ENCODE measurements at places on chromosomes 3 and 15.

DNA sequence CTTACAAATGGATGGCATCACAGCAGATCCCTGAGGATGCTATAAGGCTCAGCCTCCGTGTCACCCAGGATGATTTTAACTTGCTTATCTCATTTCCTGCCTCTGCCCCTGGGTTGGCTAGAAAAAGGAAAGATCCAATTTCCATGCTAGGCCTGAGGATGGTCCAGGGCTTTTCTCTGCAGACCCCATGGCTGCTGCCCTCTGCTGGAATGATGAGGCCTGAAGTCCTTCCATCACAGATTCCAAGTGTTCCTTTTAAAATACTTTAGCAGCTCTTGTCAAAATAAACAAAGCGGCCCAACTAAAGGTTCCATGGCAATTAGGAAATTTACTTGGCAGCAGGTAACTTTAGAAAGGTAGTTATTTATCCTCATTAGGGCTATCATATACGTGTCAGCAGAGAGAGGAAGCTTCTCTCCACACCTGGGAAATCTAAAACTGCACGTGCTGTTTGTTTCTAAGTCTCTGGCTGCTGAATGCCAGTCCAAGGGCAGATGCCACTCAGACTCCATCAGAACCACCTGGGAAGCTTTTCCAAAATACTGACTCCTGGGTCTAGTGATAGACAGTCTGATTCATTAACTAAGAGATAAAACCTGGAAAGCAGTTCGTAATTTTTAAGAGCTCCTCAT is 401.9 kb upstream of the IL12A start:
- DNase-seq, result peak; percentile 53

- peak; percentile 78 for DNase-seq
These were observed 9.9 kb upstream of the RPL29 start for GRCh38 chr3:52005571-52005986.

GRCh38 chr15:39096608-39097205 is 484.2 kb upstream of the THBS1 start:
- no peak for DNase-seq

GRCh38 chr3:60333710-60334109 is 917.5 kb downstream of the FHIT start:
- no peak for DNase-seq

DNA sequence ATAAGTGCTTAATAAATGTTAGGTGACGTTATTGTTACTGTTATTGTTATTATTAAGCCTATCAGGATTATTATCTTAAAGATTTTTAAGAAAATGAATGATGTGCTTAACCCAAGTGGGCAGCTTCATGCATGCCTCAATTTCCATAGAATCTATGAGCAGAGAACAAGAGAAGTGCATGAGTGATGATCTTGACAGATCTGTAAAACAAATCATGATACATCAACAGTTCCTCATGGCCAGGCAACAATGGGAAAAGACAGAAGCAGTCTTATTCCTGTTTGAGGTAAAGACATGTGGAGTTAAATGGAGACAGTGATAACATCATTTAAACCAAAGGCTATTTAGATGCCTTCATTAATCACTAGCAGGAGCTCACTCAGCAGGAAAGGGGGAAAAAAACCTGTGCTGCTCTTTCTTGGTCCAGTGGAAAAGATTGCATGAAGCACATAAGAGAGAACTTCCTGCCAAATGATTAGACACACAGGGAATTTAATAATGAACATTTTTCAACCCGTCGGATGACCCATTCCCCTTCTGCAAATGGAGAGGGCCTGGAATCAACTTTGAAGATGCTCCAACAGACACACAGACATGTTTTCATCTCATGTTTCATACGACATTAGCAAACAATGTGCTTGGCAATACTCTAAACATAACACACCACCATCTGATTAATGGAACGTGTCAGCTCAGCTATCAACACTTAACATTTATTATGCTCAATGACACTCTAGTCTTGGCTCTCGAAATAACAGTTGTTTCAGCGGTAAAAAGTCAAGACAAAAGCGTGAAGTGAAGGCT is 212.2 kb upstream of the LRRN1 start:
- DNase-seq, result peak; percentile 57

GRCh38 chr3:138202945-138203701 is 16.0 kb downstream of the ARMC8 start:
- no peak for DNase-seq

- no peak for DNase-seq
These were observed 53.5 kb downstream of the DGKG start for GRCh38 chr3:186308549-186308948.

DNA sequence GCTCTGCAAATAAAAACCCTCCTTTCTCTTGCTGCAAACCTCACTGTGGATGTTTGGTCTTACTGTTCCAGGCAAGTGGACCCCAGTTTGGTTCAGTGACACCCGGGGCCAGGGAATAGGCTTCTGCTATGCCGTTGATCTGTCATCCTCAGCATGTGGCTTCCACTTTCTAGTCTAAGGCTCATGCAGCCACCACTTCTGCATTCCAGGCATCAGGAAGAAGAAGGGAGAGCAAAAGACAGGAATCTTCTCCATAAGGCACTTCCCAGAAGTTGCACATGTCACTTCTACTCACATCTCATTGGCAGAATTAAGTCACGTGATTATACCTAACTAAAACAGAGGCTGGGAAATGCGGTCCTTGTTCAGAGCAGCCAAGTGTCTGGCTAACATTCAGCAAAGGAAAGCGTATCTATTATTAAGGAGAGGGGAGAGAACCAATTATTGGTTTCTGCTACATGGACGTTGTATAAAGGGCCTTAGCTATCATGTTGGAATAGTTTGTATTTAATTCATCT is 173.6 kb upstream of the PFN2 start:
- DNase-seq, result no peak

- no peak for DNase-seq
These were observed 93.7 kb downstream of the NCEH1 start for GRCh38 chr3:172617013-172617706.

- peak; percentile 11 for DNase-seq
These were observed 406 bp upstream of the GABRB3 start for GRCh38 chr15:26773067-26773877.

DNA sequence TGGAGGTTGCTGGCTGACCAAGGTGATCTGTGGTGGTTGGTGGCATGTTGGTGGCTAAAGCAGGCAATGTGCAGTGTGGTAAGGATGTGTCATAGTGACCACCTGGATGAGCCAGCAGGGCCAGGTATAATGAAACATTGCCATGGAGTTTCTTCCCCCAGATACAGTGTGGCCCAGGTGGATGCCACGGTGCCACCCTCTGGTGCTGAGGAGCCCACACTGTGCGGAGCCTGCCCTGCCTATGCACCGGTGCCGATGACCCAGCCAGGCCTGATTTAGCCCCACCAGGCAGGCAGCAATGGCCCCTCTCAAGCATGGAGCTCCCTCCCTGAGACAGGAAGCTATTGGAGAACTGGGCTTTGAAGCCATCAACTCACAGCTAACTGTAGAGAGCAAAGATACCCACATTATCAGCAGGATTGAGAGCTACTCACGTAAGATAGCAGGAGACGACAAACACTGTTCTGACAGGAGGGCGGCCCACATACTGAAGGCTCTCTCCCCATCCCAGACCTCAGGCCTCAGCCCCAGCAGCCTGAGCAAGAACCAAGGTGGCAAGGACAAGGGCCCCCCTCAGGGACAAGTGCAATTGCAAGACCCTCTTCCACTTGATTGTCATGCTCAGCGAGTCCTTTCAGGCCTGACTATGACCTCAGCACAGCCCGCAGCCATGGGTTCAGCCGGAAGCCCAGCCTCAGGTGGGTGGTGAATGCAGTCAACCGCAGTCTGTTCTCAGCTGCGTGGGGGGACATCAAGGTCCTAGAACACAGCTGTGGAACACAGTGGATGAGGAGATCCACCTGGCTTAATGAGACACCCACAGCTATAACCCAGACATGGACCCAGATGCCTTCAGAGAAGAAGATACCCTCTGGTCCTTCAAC is 82.8 kb upstream of the CDV3 start:
- no peak for DNase-seq

- DNase-seq, result no peak
These were observed 100.4 kb downstream of the CORO2B start for GRCh38 chr15:68679161-68679560.

DNA sequence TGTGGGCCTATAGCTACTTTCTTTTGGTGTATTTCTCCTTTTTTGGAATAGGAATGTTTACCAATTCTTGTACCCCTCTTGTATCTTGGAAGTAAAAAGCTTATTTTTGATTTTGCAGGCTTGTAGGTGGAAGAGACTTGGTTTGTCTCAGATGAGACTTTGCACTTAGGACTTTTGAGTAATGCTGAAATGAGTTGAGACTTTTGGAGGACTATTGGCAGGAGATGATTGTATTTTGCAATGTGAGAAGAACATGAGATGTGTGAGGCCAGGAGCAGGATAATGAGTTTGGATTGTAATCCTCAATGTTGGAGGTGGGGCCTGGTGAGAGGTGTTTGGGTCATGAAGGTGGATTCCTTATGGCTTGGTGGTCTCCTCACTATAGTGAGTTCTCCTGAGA is 106.3 kb downstream of the KBTBD8 start:
- no peak for DNase-seq

- peak; percentile 55 for DNase-seq
These were observed 14.7 kb downstream of the MAP2K1 start for GRCh38 chr15:66401130-66402021.

DNA sequence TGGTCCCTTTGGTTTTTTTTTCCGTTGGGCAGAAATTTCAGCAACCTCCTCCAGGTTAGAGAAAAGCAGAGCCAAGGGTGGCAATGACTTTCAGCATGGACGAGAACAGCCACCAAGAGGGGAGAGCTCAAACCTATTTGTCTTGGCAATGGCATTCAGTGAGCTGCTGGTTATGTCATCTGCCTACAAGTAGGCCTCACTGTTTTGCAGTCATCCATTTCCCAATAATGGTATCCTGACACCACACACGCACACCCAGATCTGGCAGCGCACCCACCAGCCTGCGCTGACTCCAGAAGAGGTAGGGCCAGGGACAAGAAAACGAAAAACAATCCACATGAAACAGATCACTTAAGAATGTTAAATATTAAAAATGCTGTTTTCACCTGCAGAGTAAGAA is 92.3 kb downstream of the MAGI1 start:
- peak; percentile 40 for DNase-seq

DNA sequence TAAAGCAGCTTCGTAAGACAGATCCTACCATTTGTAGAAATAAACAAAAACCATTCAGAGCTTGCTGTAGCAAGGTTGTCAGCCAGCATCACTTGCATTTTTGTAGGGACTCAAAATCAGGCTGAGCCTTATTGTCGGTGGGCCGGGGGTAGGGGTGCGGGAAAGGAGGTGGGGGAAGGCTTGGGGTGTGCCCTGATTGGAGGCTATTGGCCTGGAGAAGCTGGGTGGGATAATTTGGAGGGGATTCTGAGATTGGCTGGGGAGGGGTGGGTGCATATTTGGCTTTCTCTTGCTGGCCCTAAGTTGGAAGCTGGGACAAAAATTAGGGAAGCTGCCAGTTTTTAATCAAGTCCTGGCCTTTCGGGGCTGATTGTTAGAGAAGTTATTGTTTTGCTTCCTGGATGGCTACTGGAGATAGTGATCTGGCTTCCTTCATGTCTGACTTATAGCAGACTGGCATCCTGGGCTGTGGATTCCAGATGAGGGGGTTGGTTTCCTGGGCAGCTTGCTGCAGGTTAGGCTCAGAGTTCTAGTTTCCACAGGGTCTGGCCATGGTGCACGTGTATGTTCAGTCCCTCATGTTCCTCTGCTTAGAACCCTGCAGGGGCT is 22.8 kb downstream of the STOML1 start:
- DNase-seq, result no peak

- no peak for DNase-seq
These were observed 6.6 kb downstream of the ARID3B start for GRCh38 chr15:74547616-74548015.

- no peak for DNase-seq
These were observed 13.9 kb upstream of the PODXL2 start for GRCh38 chr3:127614928-127615589.

DNA sequence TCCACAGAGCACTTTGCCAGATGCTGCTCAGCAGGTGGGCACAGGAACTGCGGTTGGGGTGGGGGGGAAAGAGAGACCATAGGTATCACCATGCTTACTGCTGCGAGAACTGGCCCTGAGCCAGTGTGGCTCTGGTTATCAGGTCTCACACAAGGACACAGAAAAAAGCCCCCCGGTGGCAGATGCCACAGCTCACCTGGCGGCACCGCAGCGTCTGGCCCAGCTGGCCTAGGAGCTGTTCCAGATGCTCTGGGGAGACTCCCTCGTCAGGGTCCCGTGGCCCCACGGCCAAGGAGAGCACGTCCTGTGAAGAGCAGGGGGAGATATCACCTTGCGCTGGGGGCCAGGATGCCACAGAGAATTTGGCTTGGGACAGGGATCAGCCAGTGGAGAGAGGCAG is 10.8 kb downstream of the CDAN1 start:
- DNase-seq, result no peak

- no peak for DNase-seq
These were observed 122.6 kb downstream of the OSBPL10 start for GRCh38 chr3:31858439-31858838.

- peak; percentile 67 for DNase-seq
These were observed 33.9 kb downstream of the SMAD6 start for GRCh38 chr15:66735909-66736305.

DNA sequence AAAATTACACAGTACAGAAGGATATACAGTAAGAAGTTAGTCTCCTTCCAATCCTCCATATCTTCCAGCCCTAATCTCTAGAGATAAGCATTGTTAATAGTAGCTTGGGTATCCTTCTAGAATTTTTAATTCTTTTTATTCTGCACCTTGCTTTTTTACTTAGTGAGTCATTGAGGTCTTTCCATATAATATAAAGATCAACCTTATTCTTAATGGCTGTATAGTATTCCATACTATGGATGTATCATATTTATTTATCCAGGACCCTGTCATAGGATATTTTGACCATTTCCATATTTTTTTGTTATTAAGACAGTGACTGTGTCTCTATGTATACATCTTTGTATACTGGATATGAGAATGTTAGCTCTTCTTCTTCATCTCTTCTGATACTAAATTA is 36.3 kb upstream of the SKOR1 start:
- DNase-seq, result no peak

DNA sequence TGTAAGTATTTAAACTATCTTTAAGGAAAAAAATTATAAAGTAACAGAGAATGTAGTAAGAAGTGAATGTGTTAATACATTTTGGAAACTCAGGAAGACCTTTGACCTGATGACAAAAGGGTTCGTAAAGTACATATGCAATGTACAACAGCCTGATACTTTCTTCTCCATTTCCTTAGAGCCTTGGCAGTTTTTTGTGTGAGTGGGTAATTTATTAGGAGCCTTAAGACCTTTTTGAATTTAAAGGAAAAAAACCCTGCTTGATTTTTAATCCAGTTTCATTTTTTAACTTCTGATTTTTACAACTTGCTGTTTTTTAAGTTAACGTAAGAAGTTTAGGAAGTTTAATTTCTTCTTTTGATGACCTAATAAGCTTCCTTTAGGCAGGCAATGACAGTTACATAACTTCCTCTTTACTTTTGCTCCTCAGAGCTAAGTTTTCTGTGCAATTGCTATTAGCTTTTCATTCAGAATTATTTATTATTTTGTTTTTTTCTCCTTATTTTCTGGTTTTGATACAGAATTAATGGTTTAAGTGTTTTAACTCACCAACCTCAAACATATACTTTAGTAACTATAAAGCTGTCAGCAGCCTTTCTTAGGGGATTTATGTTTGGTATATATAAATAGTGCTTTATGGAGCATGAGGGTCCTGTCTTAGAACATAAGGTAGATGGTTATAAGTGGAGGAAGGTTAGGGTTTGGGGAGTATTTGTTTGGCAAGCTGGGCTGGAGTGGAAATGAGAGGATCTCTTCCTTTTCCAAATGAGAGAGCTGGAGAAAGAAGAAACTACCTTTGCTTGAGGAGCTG is 35.2 kb downstream of the ARMC8 start:
- no peak for DNase-seq

Measured in fibroblast of upper back skin (primary cell).